ENCODE measurements at places on chromosomes 2 and 18. TPM values are rescaled to one million over a fixed set of nuclear protein-coding genes. Genes with fewer than 3 reads are reported as not detected.

DNA sequence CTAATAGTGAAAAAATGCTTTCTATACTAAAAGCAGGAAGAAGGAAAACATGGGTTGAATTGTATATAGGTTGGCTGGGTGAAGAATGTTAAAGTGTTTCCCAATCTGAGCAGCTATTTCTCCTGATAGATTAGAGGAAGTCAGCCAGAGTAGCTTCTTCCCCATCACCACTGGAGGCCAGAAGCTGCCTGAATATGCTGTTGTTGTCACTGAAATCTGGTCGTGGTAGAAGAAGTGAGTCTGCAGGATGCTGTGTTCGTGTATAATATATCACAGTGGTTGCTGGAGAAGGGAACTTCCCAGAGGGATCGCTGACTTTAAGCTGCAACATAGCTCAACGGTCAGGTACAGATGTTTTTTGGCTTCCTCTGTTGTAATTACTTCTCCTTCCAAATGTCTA is 247.5 kb upstream of the LRATD1 start:
- DNase-seq = no peak

DNA sequence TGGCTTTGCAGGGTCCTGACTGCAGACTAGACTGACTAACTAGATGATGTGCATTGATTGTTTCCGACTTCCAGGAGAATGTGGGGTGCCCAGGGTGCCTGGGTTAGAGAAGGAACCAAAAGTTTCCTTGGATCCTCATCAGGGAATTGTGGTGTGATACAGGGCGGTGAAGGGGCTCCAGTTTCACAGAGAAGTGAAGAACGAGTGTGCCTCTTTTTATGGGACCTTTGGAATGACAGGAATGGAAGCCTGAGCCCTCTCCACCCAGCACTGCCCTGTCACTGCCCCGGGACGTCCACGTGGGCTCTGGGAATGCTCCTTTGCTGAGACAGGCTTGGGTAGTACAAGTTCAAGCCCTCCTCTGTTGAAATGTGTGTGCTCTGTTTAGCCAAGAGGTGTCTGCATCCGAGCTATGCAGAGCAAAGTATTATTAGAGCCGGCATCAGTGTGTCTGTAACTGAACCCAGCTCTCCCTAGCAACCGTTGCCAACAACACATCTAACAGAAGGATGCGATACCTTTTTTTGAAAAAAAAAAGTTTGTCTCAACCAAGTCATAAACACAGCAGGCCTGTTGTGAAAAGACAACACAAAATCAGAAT is 183.6 kb downstream of the SMAD7 start:
- DNase-seq = peak; percentile 67

DNA sequence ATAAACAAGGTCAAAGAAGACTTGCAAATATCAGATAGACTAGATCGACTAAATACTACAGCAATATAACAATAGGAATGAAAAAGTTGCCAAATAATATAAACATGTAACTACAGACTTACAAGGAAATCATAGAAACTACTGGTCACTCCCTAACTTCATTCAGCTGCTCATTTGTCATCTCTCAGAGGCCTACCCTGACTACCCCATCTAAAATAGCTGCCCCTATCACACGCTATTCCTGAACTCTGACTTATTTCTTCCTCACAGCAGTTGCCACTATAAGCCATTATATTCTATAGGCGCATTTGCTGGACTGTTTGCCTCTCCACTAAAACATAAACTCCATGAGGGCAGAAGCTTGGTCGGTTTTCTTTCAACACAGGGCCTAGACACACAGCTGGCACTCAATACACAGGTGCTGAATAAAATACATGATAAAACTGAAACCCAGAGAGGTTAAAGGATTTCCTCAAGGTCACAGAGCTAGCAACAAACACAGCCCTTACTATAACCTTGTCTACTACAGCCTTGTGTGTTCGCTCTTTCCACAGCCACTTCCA is 1.8 kb downstream of the STRN start:
- no peak for DNase-seq

NTSR2 gene
- not detected for total RNA-seq

Measured in left ventricle myocardium superior (tissue), 1 donor.